ENCODE measurements at places on chromosomes 3 and 15.

GRCh38 chr15:81288040-81288439 lies 35.9 kb downstream of the STARD5 start:
- no peak for DNase-seq

- no peak for DNase-seq
These were observed 21.5 kb downstream of the CFAP161 start for GRCh38 chr15:81155375-81156218.

GRCh38 chr15:39625451-39625850 lies 44.6 kb downstream of the THBS1 start:
- DNase-seq: no peak

- DNase-seq: no peak
These were observed 72.3 kb downstream of the LMLN start for GRCh38 chr3:198032039-198032936.

GRCh38 chr15:49831206-49831965 lies 210.5 kb downstream of the DTWD1 start:
- no peak for DNase-seq

DNA sequence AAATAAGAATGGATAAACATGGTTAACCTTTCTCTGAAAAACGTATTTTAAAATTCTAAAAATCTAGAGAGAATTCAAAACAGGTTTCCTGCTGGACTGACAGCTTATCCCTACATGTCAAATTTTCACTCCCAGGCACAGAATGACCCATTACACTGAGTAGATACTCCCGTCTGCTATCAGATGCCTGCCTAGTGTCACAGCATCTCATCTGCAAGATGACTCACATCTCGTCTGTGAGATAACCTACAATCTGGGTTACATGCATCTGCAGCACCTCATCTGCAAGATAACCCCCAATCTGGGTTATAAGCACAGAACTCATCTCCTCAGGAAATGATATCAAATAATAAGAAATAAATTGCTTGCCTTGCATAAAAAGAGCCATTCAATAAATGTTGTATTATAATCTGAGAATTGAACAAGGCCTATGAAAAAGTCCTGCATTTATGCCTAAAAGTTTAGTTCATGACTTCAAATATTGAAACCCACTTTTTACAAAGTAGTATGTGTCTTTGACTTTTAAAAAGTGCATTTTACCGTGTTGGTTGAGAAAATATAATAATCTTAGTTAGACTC lies 188.3 kb upstream of the THBS1 start:
- DNase-seq: no peak

GRCh38 chr3:178260887-178261565 lies 275.2 kb upstream of the KCNMB2 start:
- DNase-seq: no peak

GRCh38 chr15:65278480-65278879 lies 8.2 kb downstream of the PARP16 start:
- no peak for DNase-seq

- no peak for DNase-seq
These were observed 332.7 kb downstream of the PDCD6IP start for GRCh38 chr3:34131091-34131490.

- DNase-seq: no peak
These were observed 11.5 kb upstream of the CSK start for GRCh38 chr15:74770211-74770903.

GRCh38 chr3:160784853-160785252 lies 28.8 kb downstream of the PPM1L start:
- DNase-seq: no peak

DNA sequence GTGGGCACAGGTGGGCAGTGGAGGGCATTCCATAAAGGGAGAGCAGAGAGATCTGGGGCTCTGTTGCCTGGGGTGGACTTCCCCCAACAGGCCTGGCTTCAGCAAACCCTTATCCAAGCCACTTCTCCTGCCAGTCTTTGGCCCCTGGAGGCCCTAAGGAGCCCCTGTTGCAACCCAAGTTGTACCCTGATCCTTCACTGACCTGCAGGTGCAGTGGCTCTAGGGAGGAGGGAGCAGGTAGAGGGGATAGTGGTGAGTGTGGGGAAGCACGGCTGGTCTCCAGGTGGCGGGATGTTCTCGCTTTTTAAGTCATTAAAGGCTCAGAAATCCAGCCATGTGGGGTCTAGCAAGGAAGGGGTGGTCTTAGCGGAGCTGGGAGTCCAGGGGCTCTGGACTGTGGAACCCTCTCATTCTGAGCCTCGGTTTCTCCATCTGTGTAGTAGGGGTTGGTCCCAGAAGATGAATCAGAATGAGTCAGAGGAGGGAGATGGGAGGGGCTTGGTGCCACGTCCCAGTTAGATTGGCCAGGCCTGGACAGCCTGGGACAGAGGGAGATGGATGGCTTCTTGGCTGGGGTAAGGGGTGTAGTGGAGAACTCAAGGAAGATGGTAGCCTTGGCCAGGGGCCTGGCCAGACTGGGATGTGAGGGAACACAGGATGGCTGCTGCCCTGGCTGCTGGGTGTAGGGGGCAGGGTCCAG lies 2.6 kb downstream of the ZBTB47 start:
- DNase-seq: no peak

- DNase-seq: no peak
These were observed 23.9 kb upstream of the CDCP1 start for GRCh38 chr3:45170096-45170495.

GRCh38 chr3:193346259-193346658 lies 32.3 kb downstream of the ATP13A5 start:
- no peak for DNase-seq

DNA sequence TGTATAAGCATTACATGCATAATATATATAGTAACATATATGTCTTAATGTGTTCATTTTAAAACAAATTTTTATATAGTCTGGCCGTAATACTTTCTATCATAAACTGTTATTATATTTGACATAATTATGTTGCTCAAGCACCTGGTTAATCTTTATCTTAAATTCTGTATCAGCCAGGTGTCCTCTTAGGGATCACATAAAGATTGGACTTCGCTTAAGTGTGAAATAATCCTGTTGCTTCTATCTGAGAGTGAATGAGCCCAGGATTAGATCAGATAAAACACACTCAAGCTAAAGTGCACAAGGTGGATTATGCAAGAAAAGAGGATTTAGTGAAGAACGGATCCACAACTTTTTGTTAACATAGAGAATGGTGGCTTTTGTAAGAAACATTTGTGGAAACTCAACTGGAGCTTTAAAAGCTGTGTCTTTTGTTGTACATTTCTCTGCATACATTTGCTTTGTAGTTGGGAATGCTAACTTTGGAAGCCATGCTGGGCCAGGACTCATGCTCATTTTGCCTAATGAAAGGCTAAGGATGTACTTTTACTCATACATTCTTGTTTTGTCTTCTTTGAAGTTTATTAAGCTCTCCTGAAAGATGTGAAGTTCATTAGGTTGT lies 437.8 kb downstream of the ZIC1 start:
- no peak for DNase-seq

DNA sequence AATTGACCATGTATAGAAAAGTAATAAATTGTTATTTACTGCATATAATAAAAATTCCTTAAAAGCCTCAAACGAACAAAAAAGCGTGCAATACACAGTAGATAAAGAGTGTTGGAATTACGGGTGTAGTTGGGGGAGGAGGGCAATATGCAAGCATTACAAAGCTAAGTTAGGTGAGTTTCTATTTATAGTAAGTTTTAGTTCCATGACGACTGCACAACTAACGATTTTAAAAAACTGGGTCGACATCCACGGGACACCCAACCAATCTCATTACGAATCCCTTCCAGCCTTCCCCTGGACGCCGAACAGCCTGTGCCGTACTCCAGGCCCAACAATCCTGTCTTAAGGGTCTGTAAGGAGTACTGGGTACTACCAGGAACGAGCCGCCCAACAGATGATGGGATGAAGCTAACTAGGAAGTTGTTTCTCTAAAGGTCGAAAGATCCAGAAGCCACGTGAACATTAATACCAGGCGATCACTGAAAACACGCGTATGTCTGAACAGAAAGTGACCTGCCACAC lies 677 bp downstream of the POLQ start:
- no peak for DNase-seq

GRCh38 chr3:51604212-51604611 lies 65.7 kb downstream of the RAD54L2 start:
- no peak for DNase-seq

GRCh38 chr3:52272831-52273230 lies 5.6 kb downstream of the WDR82 start:
- DNase-seq: no peak

DNA sequence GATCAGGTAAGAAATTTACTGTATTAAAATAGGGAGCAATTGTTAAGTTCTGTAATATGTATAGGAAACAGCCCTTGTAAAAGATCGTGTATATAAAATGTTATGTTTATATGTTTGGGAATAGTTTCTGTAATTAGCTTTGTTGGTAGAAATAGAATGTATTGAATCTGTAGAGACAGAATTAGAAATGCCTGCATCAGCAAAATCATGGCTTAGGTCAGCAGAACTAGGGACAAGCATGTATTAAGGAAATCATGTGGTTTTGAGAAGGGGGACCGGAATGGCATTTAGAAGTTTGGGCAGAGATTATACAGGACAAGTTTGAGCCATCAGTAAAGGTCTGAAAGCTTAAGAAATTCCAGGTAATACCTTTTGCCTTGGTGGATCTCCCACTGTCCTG lies 177.9 kb downstream of the ERC2 start:
- no peak for DNase-seq

- no peak for DNase-seq
These were observed 336.0 kb downstream of the CACNA2D3 start for GRCh38 chr3:54458357-54458756.

- no peak for DNase-seq
These were observed 7.4 kb downstream of the RPL14 start for GRCh38 chr3:40464339-40465110.

DNA sequence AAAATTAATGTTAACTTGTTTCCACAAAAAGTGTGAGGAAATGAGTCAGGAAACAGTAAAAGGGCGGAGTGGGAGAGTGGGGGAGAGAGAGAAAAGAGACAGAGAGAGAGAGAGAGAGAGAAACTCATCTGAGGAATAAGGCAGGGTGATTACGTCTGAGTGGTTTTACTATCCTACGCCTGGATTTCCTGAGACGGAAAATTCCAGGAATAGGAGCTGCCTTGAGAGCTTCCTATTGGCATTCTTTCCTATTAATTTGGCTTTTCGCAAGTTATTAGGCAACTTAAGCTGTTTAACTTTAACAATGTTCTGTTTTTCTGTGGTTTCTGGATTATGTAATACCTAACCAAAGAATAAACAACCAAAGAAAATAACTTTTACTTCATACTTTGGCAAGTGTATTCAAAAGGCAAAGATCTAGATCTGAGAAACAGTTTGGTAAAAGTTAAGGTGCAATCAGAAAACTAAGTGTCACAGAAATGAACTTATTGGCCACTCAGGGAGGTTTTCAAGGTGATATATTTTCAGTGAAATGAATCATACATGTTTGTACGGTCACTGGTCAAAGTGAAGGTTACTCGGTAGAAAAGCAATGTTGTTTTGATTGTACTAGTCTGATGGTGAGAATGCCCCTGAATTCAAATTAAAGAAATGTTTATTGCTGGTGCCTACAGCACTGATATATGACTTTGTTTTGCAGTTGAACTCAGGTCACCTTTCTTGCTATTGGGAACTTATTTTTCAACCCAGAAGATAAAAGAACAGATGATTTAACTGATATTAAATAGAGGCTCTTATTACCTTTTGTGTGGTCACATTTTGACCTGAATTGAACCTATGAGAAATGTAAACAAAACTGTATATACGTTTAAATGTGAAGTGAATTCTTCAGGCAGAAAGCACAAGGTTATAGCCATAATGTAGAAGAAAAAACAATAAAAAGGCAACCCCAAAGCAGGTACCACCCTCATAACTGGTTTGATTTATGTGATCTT lies 39.9 kb upstream of the TNFSF10 start:
- DNase-seq: no peak

DNA sequence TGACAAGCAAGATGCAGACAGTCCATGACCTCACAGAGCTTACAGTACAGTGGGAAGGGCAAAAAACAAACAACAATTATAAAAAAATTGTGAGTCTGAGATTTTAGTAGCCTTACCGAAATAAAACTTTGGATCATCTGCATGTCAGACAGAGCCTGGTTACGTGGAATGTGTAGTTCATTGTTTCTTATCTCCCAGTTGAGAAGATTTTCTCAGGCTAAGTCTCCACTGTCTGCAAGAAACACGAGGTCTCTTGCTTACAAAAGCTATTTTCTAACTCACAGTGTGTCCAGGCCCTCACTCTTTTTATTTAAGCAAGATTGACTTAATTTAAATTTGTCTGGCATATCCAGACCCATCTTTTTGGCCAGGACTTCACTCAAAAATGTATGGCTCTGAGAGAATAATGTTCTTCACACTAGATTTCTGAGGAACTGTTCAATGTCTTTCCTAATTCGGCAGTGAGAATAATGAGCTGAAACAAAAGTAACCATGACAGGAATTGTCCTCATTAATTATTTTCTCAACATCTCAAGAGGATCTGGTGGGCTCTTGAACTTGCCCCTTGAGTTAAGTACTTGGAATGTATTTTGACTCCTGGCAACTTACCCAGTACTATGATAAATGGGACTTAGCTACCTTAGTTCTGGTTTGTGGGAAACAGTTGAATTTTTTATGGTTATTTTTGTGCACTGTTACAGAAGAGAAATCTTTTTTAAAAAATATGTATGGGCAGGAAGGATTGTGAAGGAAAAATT lies 265.1 kb upstream of the COL8A1 start:
- DNase-seq: no peak

GRCh38 chr3:186815435-186815834 lies 9.2 kb upstream of the RFC4 start:
- no peak for DNase-seq

- no peak for DNase-seq
These were observed 9.2 kb downstream of the RAB8B start for GRCh38 chr15:63198371-63199250.

DNA sequence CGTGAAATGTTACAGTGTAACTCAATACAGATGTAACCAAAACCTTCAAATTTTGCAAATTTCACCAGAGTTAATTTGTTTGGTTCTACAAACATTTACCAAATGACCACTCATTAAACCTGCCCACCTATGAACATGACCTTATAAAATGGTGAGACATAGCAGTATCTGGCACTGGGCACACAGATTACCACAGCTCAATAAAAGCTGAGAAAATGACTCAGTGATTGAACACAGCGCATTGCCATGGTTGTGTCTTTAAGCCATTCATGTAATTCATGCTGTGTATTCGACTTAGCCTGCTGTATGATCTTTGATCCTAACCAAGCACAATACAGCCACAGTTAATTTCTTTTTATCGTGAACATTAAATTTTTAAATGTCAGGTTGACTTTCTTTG lies 11.3 kb downstream of the PPARG start:
- DNase-seq: no peak

GRCh38 chr3:139934613-139935015 lies 371 bp upstream of the CLSTN2 start:
- DNase-seq: no peak

GRCh38 chr3:112811131-112811884 lies 35.4 kb downstream of the CD200R1L start:
- DNase-seq: no peak
